ENCODE measurements at places on chromosomes 1 and 21.

- no peak for DNase-seq
Observed at GRCh38 chr1:232463225-232463624, 166.7 kb downstream of the SIPA1L2 start.

- DNase-seq, result no peak
Observed at GRCh38 chr1:180498594-180498993, 3.8 kb downstream of the ACBD6 start.

GRCh38 chr21:36727866-36728265 is 29.0 kb downstream of the SIM2 start:
- DNase-seq, result no peak

GRCh38 chr1:46181343-46182260 is 5.3 kb upstream of the P3R3URF start:
- DNase-seq, result no peak

- DNase-seq, result no peak
Observed at GRCh38 chr1:119250299-119250698, 109.8 kb upstream of the WARS2 start.

GRCh38 chr21:29419422-29419821 is 120.7 kb downstream of the BACH1 start:
- DNase-seq, result no peak

- no peak for DNase-seq
Observed at GRCh38 chr1:183218027-183218618, 32.1 kb downstream of the LAMC2 start.

- peak; percentile 53 for DNase-seq
Observed at GRCh38 chr1:205711105-205712048, 31.1 kb upstream of the SLC45A3 start.

DNA sequence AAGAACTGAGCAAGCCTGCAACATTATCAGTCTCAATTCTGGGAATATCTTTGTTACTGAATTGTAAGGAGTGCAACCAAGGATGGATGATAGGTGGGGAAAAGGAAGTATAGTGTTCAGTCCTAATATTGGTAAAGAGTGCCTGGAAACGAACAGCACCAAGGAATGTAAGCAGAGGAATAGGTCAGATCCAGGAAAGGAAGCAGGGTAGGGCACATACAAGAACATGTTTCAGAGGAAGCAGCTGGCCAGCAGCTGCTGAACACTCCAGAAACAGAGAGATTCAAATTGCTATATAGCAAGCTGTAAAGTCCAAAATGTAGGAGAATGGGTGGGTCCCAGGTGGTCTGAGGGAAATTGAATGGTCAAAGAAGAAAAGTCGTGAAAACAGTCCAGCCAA is 37.9 kb downstream of the CRB1 start:
- no peak for DNase-seq

DNA sequence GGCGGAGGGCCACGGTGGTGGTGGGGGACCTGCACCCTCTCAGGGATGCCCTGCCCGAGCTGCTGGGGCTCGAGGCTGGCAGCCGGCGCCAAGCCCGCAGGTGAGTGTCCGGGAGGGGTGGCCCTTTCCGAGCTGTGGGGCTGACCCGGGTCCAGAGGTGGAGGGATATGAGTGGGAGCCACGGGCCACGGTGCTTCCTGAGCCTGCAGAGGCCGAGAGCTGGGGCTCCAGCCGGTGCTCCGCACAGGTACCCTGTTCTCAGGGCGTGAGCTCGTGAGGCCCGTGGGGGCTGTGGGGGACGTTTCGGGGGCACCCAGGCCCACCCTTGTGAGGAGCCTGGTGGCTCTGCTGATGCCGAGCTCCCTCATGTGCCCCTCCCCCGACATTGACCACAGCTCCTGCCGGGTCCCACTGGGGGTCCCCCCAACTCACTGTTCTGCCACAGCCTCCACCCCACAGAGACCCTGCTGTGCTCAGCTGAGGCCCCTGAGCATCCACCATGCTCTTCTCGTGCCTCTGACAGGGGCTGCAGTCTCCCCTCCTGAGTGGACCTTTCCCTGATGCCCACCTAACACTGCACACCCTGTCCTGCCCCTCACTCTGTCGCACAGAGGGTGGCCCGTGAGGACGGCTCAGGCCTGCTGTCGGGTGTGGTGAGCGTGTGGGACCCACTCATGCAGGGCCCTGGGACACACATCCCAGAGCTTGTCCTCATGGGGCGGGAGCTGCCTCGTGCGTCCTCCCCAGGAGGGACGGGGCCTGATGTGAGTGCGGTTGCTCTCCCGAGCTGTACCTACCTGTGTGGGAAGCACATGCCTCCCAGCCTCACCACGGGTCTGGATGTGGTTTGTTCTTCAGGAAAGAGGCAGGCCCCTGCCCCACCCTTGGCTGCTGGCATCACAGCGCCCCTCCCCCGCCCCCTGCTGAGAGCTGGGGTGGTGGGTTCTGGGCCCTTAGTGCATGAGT is 27.5 kb downstream of the SLX9 start:
- DNase-seq, result no peak

DNA sequence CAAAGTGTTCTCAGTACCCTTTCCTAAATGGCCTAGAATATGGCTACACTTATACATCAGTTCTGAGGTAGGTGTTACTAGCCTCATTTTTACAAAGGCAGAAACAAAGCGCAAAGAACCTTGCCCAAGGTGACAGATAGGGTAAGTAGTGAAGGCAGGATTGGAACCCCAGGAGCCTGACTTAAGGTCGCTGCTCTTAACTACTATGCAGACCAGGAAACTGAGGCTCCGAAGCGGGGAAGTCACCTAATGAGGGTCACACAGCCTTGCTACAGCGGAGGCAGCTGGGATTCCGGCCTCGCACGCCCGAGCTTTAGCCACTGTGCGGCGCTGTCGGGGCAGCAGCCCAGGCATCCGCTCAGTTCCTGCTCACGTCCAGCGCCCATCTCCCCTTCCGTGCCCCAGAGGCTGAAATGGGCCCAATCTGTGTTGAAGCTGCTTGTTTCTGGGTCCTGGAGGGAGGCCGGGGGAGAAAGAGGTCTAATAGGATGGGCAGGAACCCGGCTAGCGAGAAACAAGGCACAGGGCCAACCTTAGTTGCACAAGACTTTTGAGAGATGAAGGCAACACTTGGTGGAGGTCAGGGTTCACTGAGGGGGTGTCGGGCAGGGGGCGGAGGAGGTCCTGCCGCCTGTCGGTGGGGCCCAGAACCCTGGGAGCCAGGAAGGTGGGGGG is 1.4 kb upstream of the FOXD2 start:
- DNase-seq, result peak; percentile 62

Data from central memory CD4-positive, alpha-beta T cell (primary cell).